Retina (tissue), 1 donor: ENCODE measurements at places on chromosomes 7 and 10.

GRCh38 chr10:27998178-27998953 lies 513 bp downstream of the ODAD2 start:
- DNase-seq: peak; percentile 88

- peak; percentile 87 for DNase-seq
Observed at GRCh38 chr7:37920849-37921805, 687 bp downstream of the EPDR1 start.

DNA sequence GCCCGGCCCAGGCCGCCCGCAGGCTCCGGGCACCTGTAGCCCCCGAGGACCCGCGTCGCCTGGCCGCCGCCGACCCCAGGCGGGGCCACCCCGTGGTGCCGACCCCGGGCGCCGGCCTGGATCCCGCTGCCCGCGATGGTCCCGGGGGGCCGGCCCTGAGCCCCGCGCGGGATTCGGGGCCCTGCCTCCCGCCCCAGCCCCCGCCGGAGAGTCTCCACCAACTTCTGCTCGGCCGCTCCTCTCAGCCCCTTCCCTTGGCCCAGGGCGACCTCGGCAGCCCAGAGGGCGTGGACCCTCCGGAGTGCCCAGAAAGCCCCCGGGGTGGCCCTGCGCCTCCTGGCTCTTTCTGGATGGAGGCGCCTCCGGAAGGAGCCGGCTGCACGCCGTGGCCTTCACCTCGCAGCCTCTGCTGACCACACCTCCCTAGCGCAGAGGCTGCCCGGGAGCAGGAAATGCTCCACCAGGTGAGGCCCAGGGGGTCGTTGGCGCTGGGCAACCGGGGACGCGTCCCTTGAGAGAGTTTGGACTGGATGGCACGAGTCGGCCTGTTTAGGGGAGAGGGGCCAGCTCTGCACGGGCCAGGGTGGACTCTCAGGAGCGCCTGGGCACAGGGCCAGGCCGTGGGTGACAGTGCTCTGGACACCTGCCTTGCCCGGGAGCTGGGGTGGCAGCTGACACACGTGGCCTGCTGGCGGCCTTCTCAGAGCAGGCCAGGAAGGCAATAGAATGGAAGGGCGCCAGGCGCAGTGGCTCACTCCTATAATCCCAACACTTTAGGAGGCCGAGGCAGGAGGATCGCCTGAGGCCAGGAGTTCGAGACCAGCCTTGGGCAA lies 529 bp downstream of the ZNF853 start:
- peak; percentile 57 for DNase-seq

- DNase-seq: no peak
Observed at GRCh38 chr10:44202952-44203351, 181.9 kb downstream of the CXCL12 start.

DNA sequence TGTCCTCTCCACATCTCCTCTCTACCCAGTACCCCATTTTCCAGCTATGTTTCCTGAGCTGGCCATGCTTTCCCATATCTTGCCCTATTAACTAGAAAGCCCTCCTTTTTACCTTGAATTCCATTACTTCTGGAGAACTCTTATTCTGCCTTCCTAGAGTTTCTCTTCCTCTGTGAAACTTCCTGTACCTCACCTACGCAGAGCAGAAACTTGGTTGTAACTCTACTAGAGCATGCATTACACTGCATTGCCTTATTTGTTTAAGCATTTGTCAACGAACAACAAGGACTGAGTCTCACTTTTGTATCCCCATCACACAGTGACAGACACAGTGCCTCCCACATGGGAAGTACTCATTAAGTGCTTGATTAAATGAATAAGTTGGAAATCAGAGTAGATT lies 36.4 kb downstream of the VCL start:
- no peak for DNase-seq

DNA sequence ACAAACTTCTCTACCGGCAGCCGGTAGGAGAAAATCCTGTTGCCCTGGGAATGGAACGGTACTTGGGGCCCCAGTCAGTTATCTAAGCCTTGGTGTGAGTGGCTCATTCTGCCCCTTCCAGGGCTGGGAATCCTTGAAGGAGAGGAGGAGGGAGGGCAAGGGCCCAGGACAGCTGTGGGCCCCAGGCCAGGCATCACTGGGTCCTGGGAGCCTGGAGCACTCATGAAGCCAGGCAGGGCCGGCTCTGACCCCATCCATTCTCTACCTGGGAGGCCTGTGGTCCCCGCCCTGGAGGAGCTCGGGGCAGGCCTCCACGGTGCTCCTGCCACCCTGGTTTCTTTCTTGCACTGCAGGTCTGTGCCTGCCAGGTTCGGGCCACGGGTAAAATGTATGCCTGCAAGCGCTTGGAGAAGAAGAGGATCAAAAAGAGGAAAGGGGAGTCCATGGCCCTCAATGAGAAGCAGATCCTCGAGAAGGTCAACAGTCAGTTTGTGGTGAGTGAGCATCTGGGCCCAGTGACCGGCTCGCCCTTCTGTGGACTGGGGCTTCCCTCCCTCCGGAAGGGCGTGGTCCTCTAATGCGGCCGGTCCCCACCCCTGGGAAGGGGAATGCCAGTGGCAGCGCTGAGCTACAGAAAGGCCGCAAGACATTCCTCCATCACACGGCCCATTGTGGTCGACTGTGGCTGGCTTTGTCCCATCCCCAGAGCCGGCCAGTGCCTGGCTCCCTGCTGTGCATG lies 111.3 kb downstream of the RGS10 start:
- DNase-seq: no peak

- no peak for DNase-seq
Observed at GRCh38 chr10:43001427-43001795, 75.5 kb upstream of the RET start.

DNA sequence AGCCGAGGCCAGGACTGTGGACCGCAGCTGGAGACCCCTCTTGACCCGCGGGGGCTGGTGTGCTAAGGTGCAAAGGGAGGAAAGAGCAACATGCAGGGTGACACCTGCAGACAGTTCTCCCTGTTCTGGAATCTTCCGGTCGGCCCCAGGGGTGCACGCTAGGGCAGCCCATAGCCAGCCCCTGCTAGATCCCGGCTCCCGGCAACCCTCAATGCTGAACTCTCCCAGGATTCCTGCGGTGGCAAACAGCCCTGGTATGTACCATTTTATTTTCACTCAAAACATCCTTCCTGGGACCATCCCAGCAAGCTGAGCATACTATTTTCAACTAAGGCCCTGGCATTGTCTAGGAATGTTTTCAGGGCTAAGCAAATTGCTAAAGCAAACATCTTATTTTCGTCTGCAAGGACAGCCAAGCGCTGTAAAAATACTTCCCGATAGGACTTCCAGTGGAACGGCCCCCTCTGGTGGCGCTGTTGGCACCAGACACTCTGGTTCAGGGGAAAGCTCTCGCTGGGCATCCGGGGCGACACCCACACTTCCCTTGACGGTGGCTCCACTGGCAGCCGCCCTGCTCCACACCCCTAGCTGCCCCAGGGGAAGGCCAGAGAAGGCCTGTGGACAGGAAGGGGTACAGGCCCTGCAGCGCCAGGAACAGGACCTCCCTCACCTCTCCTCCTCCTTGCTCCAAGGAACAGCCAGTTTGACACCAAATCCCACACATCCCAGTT lies 99.4 kb downstream of the CTBP2 start:
- peak; percentile 41 for DNase-seq

DNA sequence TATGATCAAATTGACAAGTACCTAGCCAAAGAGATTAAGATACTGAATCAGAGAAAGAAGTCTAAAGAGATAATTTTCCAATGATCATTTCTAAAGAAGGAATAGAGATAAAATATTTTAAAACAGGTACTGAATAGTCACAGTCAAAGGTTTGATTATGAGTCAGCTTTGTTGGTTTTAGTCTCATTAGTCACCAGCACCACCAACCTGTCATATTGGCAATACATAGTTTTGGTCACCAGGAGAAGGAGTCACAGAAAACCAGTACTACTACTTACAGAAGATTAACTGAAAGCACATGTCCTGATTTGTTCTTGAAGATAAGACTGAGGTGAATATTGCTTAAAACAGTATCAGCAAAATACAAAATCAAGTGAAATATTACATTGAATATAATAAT lies 34.6 kb downstream of the ZEB1 start:
- DNase-seq: no peak

- no peak for DNase-seq
Observed at GRCh38 chr7:158019726-158020705, 567.6 kb downstream of the PTPRN2 start.

DNA sequence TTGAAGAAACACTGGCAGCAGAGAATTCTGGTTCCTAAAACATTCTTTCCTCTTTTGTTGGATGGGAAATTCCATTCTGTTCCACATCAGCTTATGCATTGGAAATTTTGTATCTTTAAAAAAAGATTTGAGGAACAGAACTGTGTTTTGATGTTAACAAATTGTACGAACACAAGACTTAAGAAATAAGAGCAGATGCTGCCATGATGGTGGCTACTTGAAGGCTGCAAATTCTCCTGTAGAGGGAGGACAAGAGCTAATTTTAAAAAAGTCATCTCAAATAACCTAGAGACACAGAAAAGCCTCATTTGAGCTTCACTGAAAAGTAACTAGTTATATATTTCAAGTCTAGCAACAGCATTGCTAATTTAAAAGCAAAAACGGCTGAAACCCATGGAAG lies 29.8 kb downstream of the NDUFB2 start:
- DNase-seq: no peak

GRCh38 chr7:135661311-135662122 lies 797 bp upstream of the STMP1 start:
- DNase-seq: no peak

DNA sequence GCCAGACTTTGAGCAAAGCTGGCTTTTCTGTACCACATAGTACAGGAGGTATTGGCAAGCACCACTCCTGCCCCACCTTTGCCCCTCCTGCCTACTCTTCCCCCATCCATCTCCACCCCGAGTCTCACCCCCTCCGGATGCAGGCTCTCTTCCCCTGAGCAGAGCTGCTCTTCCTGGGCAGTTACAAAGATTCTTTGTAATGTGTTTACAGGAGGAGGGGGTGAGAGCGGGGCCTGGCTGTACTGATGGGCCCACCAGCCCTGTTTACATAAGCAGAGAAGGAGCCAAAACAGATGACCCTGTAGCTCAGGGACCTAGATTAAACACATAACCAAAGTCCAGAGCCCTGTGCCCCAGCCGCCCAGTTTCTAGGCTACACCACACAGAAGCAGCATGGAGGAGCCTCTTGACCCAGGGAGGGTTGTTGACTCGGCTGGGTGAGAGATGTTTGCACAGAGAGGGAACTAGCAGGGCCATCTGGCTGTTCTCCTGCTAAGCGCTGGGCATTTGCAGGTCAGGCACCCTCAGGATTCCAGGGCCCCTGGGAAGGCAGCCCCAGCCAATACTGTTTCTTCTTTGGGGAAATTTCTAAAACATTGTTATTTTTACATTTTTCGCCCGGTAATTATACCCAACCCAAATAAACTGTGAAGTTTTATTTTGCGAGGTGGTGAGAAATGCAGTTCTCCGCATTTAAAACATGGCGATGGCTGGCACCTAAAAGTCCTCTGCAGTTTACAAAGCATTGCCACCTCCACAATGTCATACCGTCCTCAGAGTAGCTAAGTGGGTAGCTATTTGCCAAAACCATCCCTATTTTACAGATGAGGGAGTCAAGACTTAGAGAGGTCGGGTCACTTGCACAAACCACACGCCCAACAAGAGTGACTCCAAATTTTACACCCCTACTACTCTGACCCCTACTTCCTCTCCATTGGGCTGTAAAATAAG lies 11.4 kb upstream of the ZKSCAN1 start:
- DNase-seq: no peak

DNA sequence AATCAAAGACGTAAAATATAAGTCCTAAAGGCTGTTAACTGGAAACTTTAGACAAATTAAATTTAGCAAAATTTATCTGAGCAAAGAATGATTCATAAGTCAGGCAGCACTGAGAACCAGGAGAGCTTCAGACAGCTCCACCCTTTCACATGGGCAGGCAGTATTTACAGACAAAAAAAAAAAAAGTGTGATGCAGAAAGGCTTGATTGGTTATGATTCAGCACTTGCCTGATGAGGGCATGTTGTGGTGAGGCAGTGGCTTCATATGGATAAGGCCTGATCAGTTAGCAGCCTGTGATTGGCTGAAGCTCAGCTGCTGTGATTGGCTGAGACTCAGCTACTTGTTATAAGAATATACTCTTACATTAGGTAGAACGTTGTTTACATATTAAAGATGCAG lies 495.4 kb upstream of the POM121L12 start:
- DNase-seq: no peak

DNA sequence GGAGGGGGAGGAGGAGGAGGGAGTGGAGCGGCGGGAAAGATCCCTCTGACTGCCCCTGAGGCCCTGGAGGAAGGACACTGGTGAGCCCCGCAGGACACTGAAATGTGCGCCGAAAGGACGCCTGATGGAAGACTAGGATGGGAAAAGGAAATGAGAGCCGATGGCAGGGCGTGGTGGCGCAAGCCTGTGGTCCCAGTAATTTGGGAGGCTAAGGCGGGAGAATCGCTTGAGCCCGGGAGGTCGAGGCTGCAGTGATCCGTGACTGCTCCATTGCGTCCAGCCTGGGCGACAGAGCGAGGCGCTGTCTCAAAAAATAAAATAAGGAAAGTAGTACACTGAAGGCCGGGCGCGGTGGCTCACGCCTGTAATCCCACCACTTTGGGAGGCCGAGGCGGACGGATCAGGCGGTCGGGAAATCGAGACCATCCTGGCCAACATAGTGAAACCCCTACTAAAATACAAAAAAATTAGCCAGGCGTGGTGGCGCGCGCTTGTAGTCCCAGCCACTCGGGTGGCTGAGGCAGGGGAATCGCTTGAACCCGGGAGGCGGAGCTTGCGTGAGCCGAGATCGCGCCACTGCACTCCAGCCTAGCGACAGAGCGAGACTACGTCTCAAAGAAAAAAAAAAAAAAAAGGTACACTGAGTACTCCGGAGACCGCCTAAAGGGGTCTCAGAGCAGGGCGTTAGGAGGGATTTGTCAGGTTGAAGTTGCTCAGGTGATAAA lies 561 bp upstream of the HNRNPF start:
- DNase-seq: peak; percentile 87
